Motor neuron (in vitro differentiated cells): ENCODE measurements at places on chromosomes 7 and 10.

DNA sequence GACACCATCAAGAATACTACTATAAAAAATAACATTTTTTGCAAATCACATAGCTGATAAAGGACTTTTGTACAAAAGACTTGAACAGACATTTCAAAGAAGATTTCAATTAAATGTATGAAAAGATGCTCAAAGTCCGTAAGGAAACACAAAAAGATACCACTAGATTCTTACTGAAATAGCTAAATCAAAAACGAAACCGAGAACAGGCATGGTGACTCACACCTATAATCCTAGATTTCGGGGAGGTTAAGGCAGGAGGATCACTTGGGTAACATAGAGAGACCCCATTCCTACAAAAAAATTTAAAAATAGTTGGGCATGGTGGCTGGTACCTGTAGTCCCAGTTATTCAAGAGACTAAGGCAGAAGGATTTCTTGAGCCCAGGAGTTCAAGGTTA, 520.2 kb upstream of the GRM3 start:
- ATAC-seq = no peak

DNA sequence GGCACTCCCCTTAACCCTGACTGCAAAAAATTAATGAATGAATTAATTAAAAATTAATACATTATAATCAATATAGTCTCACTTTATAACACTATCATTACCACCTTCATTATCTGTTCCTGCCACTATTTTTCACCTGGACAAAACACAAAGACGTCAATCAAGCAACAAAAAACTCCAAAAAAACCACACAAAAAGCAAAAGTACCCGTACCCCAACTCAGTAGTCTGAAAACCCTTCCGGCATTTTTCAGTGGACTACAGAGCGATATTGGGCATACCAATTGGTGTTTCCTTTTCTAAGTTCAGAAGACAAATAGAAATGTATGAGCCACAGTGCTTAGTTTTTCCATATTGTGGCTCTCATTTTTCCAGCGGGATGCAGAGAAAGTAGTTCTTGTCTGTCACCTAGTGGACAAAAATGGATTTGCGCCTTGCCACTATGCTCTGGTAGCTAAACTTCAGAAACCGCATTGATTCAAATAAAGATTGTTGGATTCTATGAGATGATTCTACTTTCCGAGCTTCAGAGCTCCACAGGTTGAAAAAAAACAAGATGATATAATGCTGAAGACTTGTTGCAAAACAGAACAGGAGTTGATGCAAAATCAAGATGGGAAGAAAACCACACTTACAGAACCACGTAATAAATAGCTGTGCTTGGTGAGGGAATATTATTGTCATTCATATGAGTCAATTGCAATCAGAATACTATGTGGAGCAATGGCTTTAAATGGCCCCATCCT, 50.6 kb upstream of the ITGB1 start:
- no peak for ATAC-seq

DNA sequence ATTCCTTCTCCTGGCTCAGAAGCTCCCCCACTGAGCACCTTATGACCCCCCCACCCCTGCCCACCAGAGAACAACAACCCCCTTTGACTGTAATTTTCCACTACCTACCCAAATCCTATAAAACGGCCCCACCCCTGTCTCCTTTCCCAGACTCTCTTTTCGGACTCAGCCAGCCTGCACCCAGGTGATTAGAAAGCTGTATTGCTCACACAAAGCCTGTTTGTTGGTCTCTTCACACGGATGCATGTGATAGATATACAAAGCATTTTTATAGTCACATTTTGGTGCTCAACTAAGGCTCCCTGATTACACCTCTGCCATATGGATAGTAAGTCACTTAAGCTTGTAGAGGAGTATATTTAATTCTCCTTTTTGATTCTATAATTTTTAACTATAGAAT, 985.8 kb downstream of the REEP3 start:
- no peak for ATAC-seq

- peak; percentile 64 for ATAC-seq
These were observed 951.6 kb downstream of the ANKRD7 start for GRCh38 chr7:119175911-119176627.

GRCh38 chr10:79127151-79127961, 58.6 kb downstream of the ZMIZ1 start:
- ATAC-seq = no peak
